Cardiac septum (tissue), 1 donor: ENCODE measurements at places on chromosomes 4 and X. TPM values are rescaled to one million over a fixed set of nuclear protein-coding genes. Genes with fewer than 3 reads are reported as not detected.

- no peak for DNase-seq
Observed at GRCh38 chr4:159175989-159176375, 73.1 kb downstream of the RAPGEF2 start.

GRCh38 chrX:69618803-69619202 lies 2.9 kb downstream of the EDA start:
- no peak for DNase-seq

DNA sequence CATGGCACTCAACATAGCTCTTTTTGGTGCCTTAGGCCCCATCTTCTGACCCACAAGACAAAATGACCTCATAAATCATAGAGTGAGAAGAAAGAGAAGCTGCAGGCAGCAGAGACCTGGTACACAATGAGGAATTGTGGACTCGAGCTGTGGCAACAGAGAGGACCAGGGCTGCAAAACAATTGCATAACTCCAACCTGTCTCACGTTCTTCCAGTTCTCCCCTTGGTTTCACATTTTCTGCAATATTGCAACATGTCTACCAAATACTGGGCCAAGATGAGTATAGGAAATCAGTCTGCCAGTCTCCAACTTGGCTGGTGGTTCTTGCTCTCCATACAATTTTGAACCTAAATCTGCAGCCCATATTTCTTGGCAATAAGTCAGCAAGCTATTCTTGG lies 105.3 kb downstream of the KDR start:
- DNase-seq, result no peak

GRCh38 chrX:90883479-90883878 lies 551.2 kb upstream of the PABPC5 start:
- no peak for DNase-seq

GRCh38 chr4:53651156-53651735 lies 60.0 kb upstream of the LNX1 start:
- DNase-seq, result no peak

Gene RENBP
- 8.6 TPM for total RNA-seq

Gene GPR78
- not detected for total RNA-seq

Gene FGG
- not detected for total RNA-seq

Gene USP51
- 2.1 TPM for total RNA-seq
